Mucosa of descending colon (tissue), 3 donors: ENCODE measurements at places on chromosomes 3 and 15. TPM values are rescaled to one million over a fixed set of nuclear protein-coding genes. Genes with fewer than 3 reads are reported as not detected.

DNA sequence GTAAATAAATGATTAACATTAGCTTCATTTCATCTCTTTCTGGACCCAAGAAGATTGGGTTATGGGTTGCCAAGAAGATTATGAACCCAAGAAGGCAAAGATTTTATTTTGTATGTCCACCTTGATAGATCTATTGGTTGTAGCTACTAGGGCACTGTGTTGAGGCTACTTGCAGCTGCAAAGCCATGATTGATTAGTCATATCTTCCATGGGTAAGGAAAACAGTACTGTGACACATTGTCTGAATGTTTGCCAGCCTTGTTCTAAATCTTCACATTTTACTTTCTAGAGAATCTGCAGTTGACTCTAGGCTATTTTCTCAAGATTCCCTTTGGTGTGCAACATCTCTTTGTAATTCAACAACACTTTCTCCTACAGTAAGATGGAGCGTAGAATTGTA lies 229.2 kb upstream of the KCNH8 start:
- no peak for DNase-seq

DNA sequence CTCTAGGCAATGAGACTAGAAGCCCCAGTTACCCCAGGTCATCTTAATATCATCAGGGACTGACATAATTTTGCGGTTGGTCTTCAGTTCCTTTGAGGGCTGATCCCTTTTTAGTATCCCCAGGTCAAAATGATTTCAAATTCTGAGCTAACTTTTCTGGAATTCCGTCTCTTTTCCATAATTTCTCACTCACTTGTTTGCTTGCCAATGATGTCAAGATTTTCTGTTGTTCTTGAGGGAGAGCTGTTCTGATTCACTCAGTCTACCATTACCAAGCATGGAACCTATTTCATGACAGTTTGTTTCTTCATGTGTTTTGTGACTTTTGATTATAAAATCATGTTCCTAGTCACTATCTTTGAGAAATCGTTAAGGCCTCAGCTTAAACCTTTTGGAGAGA lies 190.5 kb upstream of the LYSMD4 start:
- no peak for DNase-seq

The CTXN2 gene
- total RNA-seq, result not detected

GRCh38 chr3:141793476-141794260 lies 30.5 kb downstream of the GRK7 start:
- no peak for DNase-seq

The CD86 gene
- 5.8 TPM for total RNA-seq
